ENCODE measurements at places on chromosomes 2 and 18.

GRCh38 chr2:172106108-172106961 is 3.6 kb upstream of the DLX2 start:
- DNase-seq = peak; percentile 70

- no peak for DNase-seq
These were observed 416.1 kb downstream of the LPIN1 start for GRCh38 chr2:12162269-12163247.

DNA sequence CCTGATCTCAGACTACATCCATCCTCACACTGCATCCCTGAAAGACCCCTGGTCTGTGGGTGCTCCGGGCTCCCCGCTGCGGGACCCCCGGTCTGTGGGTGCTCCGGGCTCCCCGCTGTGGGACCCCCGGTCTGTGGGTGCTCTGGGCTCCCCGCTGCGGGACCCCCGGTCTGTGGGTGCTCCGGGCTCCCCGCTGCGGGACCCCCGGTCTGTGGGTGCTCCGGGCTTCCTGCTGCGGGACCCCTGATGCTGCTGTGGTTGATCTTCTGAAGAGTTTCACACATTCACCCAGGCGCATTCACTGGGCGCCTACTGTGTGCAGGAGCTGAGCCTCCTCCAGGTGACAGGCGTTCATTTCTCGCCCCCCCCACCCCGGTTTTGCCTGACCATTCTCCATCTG is 162.7 kb upstream of the SALL3 start:
- DNase-seq = no peak

DNA sequence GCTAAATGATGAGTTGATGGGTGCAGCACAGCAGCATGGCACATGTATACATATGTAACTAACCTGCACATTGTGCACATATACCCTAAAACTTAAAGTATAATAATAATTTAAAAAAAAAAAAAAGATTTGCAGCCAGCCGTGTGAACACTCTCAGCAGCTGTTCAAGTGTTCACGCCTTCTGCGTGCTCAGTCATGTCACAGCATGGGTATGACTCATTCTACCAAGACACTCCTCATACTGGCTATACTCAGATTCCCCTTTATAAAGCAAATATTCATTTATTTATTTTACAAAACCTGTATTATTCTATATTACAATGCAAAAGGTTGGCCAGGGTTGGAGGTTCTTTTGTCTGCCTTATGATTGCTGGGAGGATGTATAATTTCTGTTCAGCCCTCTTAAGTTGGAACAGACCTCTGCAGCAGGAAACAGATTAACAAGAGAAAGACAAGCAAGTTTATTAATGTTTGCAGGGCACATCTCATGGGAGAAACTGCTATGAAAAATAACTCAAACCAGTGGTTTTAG is 1230.6 kb upstream of the CHAC2 start:
- no peak for DNase-seq

DNA sequence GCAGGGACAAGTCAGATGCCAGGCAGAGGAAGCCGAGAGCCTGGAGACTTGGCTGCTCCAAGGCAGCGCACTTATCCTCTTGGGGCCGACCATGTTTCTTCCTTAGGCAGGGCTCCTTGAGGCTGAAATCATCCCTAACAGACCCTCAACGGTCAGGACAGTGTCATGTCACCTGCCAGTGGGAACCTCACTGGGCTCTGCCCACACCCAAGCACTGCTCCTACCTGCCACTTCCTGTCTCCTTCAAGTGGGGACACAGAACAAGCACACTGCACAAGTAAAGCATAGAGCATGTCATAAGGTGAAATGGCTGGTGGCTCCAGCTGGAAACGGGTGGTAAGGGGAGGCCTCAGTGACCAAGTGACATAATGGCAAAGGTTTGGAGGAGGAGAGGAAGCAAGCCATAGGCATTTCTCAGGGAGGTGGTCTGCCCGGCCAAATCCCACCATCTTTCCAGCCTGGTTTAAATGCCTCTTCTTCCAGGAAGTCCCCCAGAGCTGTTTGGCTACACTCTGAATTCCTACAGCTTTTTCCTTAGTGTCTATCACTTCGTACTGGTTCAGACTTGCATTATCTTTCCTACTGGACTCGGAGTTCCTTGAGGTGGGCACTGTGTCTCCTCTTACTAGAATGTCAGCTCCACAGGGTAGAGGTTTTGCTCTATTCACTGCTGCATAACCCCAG is 7.3 kb upstream of the ATOH8 start:
- DNase-seq = no peak

DNA sequence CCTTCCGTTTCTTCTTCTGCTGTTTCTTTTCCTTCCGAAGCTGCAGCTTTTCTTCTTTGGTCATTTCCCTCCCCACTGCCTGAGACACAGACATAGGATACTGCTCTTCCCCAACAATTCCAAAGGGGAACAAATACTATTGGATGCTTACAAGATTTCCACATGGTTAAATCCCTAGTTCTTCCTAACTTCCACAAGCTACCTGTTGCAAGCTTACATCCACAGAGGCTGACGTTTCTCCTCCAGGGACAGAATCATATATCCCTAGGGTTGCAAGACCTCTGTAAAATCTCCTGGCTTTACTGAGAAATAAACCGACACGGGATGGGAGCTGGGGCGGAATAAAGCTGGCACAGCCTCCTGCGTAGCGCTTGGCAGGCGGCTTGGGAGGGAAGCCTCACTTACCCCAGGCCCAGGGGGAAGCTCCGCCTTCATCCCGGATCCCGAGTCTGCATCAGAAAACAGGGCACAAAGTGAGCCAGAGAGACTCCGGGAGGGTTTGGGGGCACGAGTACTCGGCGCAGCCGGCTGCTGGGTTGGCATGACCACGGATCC is 590 bp downstream of the EIF2B4 start:
- no peak for DNase-seq
